Activated CD8-positive, alpha-beta memory T cell treated with anti-CD3 and anti-CD28 coated beads for 24 hours (primary cell): ENCODE measurements at places on chromosomes 12 and 14.
A peak's percentile ranks its signal among the peaks of the same experiment; 100 is the strongest.

GRCh38 chr12:12898136-12898717, 6.9 kb downstream of the GPRC5A start:
- no peak for DNase-seq

GRCh38 chr12:32010631-32011336, 51.6 kb downstream of the RESF1 start:
- DNase-seq: no peak

GRCh38 chr14:95876761-95877538, at the start of gene TUNAR:
TSS of gene TUNAR (plus strand) at chr14:95876832.
- no peak for DNase-seq

- no peak for DNase-seq
Observed at GRCh38 chr12:118373616-118374015, 909 bp upstream of the TAOK3 start.

- no peak for DNase-seq
Observed at GRCh38 chr12:112606611-112607365, 184.8 kb upstream of the RPH3A start.

GRCh38 chr12:9707864-9708808, 24.8 kb downstream of the CLECL1 start:
- DNase-seq: peak; percentile 79

DNA sequence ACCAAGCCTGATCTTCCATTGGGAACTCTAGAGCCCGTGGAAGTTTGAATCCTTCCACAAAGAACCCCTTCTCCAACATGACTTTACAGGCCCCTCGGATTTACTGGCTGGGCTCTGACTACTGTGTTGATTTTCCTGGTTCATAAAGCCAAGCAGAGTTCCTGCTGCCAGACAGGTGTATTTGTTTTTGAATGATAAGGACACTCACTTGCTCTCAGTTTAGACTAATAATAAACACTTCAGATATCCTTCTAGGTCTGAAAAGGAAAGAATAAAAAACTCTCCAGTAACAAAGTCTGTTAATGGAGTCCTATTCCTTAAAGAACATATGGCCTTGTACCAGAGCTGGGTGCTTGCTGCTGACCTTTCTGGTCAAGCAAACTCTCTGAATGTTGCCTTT, 31.0 kb downstream of the SIX1 start:
- no peak for DNase-seq

GRCh38 chr14:89674936-89675335, 257.9 kb upstream of the FOXN3 start:
- no peak for DNase-seq

- DNase-seq: no peak
Observed at GRCh38 chr12:69331909-69332684, 16.1 kb upstream of the LYZ start.

- DNase-seq: no peak
Observed at GRCh38 chr12:13875744-13876143, 105.7 kb downstream of the GRIN2B start.

- DNase-seq: no peak
Observed at GRCh38 chr14:74616507-74616906, 4.5 kb upstream of the LTBP2 start.

DNA sequence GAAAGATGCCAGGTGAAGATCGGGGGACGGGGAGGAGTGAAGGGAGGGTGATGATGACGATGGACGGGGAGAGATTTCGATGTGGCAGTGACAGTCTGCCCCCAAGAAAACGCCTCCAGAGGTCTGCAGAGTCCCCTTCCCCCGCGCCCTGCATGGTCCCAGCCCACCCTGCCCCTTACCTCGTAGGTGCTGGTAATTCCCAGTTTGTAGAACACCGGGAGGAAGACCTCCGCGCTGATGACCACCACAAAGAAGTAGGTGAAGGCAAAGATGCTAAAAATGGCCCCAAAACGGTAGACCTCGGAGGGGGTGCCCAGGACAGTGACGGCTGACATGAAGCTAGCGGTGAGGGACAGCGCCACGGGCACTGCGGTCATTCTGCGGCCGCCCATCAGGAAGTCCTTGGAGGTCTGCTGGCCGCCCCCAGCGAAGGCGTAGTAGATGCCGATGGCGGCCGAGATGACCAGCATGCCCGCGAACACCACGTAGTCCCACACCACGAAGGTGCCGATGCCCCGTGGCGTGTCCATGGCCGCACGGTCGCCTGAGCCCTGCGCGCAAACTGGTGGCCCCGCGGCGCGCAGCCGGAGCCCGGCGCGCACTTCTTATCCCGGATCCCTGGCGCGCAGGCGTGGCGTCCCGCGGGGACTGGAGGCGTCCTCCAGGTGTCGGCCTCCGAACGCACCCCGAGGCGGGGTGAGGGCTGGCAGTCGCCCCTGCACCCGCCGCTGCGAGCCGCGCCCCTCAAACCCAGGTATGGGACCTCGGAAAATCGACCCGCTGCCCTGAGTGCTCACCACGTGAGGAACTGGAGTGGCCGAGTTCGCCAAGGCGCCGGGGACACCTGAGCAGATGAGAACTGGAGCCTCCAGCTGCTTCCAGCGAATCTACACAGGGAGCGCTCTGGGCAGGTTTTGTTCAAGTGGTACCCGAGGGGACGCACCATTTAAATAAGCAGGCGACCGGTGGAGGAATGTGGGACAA, at the start of gene SLC5A8:
TSS of gene SLC5A8 (minus strand) at position 920 of the 984 bp plus-strand sequence. CDS start at position 530, 390 bp downstream.
- no peak for DNase-seq

DNA sequence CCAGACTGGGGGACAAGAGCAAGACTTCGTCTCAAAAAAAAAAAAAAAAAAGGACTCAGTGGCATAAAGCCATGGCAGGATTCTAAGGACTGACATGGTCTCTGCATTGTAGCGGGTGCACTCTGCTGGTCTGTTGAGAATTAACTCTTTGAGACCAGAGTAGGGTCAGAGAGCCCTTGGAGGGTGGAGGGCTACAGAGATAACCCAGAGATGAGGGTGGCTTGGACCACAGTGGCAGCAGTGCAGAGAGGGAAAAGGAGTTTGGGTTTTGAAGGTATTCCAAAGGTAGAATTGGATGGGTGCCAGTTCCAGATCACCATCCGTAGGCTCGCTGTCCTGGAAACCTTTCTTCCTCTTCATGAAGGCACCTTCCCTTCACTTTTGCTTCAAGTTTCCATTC, 14.3 kb upstream of the DYNC1H1 start:
- no peak for DNase-seq

GRCh38 chr12:34601689-34602088, 579.4 kb downstream of the ALG10 start:
- no peak for DNase-seq

- no peak for DNase-seq
Observed at GRCh38 chr12:29073631-29074239, 75.3 kb upstream of the FAR2 start.

- no peak for DNase-seq
Observed at GRCh38 chr14:75826599-75826998, 155.2 kb downstream of the TGFB3 start.

DNA sequence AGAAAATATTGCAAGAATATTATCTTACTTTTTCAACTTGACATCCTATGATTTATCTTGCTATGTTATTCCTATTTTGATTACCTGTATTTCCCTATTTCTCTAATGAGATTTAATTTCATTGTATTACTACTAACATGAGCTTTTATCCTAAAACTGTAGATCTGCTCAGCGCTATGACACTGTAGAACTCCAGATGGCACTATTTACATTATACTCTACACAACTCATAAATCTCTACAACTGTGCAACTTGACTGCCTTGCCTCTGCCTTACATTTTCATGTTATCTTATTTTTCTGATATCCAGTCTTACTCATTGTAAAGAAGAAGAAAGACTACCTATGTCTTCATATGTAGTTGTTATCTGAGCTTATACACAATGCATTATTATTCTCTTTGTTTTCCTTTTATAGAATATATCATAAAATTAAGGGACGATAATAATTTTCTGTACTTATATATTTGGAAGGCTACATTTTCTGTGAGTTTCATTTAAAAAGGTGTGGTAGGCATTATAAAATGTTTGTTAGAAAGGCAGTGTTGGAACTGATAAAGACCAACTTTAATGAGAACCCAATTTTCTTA, 24.1 kb downstream of the NUP37 start:
- no peak for DNase-seq

DNA sequence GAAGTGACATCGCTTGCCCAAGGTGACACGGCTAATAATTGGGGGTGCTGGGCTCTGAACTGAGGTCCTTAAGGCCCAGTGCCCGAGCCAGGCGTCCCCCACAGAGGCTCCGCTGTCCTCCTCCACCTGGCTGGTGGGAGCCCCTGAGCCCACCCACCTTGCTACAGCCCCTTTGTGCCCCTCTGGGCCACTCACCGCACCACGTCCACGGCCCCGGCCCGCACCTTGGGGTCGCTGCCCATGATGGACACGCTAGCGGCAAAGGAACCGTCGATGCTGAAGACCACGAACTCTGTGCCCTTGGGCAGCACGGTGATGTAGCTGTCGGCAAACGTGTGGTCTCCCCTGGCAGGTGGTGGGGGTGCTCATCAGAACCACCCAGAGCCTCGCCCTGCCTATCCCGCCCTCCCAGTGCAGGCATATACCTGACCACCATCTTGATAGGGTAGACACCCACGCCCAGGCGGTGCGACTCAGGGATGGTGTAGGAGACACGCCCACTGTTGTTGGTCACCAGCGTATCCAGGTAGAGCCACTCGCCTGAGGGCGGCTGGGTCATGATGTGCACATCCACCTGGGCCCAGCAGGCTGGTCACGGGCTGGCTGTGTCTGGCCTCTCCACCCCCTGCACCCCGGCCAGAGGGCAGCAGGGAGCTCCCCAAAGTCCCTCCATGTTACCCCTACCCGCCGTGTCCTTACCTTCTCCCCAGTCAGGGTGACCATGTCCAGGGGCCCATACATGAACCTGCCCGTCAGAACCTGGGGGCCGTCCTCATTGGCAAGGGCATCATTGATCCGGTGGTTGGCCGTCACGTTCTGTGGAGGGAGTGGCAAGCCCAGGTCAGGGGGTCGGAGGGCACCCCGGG, 6.8 kb downstream of the ARL6IP4 start:
- no peak for DNase-seq

GRCh38 chr14:88043529-88044443, 38.9 kb downstream of the GPR65 start:
- no peak for DNase-seq

DNA sequence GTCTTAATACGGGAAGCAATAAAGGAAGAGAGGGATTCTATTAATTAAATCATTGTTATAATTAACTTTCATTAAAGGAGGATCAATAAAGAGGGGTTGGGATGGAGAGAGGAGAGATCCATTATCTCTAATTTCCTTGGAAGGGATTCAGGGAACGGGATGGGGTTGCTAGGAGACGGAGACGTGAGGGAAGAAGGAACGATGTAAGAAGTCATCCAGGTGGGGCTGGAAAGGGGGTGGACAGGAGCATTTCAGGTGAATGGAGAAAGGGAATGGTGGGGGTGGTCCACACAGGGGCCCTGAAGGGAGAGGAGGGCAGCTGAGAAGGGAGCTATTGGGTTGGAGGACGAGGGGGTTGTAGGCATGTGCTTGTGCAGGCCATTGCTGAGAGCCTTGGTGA, 17.2 kb downstream of the CALCOCO1 start:
- no peak for DNase-seq

DNA sequence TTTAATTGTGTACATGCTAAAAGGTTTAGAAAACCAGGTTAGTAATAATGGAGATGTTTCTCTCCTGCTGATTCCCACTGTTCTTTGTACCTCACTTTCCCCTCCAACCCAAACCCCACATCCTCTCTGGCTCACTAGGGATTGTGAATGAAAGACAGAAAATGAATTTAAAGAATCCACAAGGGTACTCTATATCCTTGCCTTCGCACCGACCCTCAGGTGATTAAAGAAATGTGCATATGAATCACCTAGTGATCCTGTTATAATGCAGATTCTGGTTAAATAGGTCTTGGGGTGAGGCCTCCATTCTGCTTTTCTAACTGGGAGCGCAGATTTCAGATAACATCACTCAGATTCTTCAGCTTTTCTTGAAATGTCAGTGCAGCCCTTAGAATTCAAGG, 84.3 kb upstream of the OTX2 start:
- DNase-seq: no peak

DNA sequence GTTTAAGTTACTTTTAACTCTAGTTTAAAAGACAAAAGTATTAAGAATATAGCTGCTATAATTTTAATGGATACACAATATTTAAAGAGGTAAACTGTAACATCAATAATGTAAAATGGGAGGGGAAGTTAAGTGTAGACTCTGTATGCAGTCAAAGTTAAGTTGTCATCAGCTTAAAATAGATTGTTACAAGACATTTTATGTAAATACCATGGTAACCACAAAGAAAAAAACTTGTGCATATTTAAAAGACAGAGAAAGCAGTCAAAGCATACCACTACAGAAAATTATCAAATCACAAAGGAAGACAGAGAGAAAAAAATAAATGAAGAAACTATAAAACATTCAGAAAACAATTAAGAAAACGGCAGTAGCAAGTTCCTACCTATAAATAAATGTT, 73.3 kb downstream of the CEP128 start:
- no peak for DNase-seq

DNA sequence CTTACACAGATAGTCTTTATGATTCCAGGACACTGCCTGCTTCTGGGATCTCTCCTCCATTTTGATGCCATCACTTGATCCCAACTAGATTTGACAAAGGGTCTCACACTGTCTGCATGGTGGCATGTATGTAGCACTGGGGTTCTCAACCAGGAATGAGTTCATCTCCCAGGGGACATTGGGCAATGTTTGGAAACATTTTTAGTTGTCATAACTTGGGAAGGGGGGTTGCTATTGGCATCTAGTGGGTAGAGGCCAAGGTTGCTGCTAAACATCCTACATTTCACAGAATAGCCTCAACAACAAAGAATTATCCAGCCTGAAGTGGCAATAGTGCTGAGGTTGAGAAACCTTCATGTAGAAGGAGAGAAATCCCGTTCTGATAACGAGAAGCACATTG, 376.2 kb downstream of the DPF3 start:
- DNase-seq: no peak

DNA sequence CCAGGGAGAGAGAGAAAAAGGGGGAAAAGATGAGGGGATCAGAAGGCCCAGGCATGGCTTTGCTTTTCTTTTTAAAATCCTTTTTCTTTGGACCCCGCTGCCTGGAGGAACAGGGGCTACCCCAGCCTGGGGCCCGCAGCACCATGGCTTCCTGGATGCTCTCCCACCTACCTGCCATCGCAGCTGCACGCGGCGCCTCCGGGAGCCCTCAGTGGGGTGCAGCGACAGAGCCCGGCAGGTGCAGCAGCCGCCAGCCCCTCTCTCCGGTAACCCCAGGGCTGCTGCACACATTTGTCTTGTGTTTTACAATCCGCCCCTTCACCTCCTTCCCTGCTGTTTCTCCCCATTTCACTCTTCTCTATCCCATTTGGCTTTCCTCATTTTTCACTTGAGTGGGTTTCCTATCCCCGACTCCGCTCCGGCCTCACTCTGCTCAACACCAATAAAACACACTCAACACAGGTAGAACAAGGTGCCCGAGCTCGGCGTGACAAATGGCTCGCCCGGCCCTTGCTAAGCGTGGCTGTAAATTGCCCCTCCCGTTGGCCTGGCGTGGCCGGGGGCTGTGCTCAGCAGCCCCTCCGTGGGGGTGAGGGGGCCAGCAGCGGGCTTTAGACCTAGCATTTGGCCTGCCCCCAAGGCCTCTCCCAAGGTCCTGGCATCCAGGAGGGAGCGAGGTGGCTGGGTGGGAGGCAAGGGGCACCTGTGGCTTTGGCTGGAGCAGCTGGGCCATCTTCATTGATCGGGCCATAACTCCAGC, 52.6 kb upstream of the GPATCH2L start:
- no peak for DNase-seq
